Activated CD8-positive, alpha-beta memory T cell treated with anti-CD3 and anti-CD28 coated beads for 4 hours (primary cell): ENCODE measurements at places on chromosomes 7 and 10.

DNA sequence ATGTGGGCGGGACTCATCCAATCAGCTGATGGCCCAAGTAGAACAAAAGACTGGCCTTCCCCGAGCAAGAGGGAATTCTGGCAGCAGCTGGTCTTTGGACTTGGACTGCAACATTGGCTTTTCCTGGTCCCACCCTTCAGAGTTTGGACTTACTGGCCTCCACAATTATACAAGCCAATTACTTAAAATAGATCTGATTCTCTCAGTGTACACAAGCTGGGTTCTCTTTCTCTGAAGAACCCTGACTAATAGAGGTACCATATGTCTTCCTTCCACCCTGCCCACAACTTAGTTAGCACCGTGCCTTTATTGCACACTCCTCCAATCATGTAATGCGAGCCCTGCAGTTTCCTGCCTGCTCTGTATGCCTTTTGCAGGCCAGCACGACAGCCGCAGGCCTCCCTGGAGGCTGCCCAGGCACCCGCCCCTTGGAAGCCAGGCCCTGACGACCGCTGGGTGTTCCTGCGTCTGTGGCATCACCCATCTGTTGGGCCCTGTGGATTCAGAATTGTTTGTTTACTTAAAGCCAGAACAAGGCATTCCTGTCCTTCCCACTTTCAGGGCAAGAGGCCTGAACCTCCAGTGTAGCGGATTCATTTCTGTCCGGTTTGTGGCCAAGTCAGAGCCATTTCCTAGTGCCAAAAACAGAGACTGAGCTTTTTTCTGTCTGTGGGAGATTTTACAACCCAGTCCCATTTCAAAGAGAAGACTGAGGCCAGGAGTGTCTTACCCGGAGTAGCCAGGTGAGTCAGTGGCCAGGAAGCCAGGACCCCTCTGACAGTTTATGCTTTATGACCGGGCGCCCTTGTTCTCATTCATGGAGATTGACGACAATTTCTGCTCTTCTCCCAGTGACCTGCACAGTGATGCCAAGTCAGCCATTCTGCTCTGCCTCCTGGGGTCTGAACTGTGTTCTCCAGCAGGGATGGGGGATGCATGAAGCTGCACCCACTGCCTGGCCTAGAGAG lies 968 bp upstream of the INMT start:
- DNase-seq = no peak

- no peak for DNase-seq
Measured at GRCh38 chr7:116626886-116627285, 45.1 kb upstream of the MET start.

GRCh38 chr7:106178593-106179134 lies 66.6 kb upstream of the SYPL1 start:
- DNase-seq = no peak

DNA sequence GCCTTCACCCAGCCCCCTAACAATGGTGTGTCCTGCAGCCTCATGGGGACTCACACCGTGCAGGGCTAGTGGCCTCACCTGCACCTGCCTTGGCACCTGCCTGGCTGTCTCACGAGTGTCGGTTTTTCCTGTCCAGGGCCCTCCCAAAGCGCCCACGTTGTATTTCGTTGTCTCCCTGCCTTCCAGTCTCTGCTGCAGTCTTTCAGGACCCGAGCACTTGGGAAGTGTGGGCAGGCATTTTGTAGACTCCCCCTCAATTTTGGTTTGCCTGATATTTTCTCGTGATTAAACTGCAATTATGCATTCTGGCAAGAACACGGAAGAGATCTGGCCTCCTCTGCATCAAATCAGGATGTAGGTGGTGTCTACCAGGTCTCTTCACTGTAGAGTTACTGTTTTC lies 17.9 kb downstream of the BNIP3 start:
- DNase-seq = no peak
